ENCODE measurements at places on chromosomes 6 and 20.

GRCh38 chr6:100065348-100065747 lies 71.3 kb upstream of the MCHR2 start:
- DNase-seq = no peak

- no peak for DNase-seq
Measured at GRCh38 chr20:54941666-54942065, 466.3 kb downstream of the DOK5 start.

GRCh38 chr6:45148278-45148677 lies 179.9 kb upstream of the RUNX2 start:
- no peak for DNase-seq

- DNase-seq = no peak
Measured at GRCh38 chr6:158366363-158366762, 54.1 kb downstream of the TULP4 start.

DNA sequence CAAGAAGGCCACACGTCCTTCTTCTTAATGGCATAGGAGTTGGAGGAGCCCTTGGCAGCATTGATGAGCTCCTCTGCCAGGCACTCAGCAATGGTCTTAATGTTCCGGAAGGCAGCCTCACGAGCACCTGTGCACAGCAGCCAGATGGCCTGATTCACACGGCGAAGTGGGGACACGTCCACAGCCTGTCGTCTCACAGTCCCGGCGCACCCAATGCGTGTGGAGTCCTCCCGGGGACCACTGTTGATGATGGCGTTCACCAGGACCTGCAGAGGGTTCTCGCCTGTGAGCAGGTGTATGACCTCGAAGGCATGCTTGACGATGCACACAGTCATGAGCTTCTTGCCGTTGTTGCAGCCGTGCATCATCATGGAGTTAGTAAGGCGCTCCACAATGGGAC lies 4.6 kb upstream of the TSPYL4 start:
- no peak for DNase-seq

GRCh38 chr6:6626187-6626586 lies 37.7 kb downstream of the LY86 start:
- DNase-seq = no peak

All from NCI-H1092 treated with DMSO at 0.1 percent for 48 hours (cell line).